ENCODE measurements at places on chromosomes 11 and 22.

DNA sequence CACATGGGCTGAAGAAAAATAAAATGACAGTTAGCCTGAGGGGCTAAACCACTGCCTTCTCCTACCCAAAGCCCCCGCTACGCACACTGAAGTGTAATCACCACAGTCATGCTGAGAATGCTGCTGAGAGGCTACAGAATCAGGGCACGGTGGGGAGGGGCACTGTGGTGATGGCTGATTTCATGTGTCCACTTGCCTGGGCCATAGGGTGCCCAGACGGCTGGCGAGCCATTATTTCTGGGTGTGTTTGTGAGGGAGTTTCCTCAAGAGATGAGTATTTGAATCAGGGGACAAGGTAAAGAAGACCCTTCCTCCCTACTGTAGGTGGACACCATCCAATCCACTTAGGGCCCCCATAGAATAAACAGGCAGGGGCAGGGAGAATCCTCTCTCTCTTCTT lies 1313.2 kb downstream of the TBC1D22A start:
- no peak for DNase-seq

GRCh38 chr11:44855493-44855849 lies 95.2 kb downstream of the TP53I11 start:
- no peak for DNase-seq

GRCh38 chr11:63880403-63880790 lies 36.6 kb downstream of the RCOR2 start:
- DNase-seq = no peak

- DNase-seq = no peak
These were observed 18.3 kb downstream of the RCN1 start for GRCh38 chr11:32109138-32109537.

DNA sequence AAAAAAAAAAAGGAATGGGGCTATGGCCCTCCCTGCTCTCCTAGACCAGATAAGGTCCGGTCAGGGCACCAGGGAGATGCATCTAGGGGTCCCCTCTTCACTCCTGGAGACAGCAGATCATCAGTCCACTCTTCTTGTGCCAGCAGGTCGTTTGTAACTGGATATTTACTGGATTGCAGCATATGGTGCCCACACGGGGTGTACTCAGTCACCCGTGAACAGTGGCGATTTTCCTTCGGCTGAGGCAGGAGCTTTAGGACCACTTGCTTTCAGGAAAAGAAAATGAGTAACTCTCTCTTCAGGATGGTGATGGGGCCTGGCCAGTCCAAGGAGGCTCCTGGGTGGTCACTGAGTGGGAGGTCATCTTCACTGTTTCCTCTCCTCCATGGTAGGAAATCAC lies 38.3 kb upstream of the RAB1B start:
- no peak for DNase-seq

DNA sequence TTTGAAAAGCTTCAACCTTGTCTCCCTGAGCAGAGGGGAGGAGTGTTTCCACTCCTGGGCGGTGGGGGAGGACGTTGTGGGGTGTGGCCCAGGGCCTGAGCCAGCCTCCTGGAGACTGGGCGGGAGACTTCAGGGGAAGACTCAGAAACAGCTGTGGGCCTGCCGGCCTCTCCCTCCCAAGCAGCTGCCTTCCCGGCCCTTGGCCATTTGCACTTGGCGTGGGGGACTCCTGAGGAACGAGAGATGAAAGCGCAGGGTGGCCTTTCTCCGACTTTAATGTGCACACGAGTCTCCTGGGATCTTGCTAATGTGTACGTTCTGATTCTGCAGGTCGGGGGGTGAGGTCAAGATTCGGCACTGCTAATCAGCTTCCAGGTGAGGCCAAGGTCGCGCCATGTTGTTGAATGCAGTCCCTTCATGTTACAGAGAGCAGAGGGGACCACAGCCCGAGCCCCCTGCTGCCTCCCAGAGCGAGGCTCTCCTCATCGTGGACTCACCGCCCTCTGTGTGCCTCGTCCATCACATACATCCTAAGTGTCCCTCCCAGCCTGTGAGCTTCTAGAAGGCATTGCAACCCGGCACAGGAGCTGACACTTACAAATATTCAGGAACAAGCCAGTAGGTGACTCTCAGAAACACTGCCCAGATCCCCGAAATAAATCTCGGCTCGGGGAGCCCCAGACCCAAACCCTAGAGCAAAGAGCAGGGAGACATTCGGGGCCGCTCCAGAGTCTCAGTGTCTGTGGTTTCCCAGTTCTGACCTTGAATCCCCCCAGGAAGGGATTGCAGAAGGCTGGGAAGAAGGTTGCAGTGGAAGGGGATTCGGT lies 7.7 kb downstream of the LIF start:
- peak; percentile 84 for DNase-seq

- DNase-seq = peak; percentile 46
These were observed 714.7 kb upstream of the TENM4 start for GRCh38 chr11:80155412-80156017.

DNA sequence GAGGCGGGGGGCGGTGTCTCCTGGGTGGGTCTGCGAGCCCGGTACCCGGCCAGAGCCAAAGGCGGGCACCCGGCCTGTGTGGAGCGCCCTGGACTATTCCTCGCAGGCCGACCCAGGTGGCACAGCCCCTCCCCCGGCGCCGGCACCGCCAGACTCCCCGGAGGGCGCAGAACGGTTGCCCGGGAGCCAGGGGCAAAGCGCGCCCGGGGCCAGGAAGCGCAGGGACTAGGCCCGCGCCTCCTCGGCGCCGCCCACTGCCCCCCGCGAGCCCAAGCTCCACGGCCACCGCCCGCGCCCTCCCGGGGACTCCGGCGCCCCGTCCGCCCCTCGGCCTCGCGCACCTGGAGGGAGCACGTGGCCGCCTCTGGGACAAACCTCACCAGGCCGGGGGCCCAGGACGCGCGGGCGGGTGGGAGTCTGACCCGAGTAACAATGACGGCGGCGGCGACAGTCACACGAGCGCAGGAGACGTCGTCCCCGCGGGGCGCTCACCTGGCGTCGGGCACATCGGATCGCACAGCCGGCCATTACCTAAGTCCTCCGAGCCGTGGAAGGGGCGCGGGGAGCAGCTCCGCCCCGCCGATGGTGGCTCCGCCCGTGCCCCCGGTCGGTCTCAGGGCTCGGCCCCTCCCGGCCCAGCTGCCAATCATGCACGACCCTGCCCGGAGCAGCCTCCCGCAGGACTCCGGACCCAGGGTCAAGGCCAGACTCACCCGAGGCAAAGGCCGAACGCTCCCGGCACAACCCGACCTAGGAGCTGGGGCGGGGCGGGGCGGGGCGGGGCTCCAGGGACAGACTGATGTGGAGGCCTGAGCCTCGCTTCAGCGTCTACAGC lies 7.4 kb downstream of the PLXNB2 start:
- peak; percentile 77 for DNase-seq

- no peak for DNase-seq
These were observed 2352.8 kb upstream of the RAG2 start for GRCh38 chr11:38950867-38951266.

DNA sequence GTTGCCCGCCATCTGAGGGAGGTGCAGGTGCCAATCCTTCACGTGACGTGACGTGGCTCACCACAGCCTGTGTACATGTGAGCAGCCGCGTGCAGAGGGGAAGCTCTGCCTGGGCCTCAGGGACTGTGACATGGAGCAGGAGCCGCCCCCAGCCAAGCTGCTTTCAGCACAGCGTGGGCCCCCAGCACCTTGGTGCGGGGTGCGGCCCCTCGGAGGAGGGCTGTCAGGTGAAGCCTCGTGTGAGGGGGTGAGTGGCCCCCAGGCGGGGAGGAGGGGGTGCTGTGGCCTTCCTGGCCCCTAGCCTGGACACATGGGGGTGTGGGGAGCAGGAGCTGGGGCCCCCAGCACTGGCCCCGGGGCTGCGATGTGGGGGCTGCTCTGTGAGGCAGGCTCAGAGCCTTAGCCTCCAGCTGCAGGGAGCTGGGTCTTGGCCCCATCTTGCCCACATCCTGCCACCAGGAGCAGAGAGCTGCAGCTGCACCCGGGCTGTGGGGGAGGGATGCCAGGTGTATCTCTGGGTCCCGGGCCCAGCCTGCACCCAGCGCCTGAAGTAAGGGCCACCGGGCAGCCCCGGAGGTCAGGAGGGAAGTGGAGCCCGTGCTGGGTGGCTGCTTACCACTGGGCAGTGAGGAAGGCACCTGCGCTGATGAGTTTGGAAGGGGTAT lies at the start of gene ADORA2A:
ADORA2A (plus strand) TSS at position 100 of the 665 bp plus-strand sequence. CDS start 5,806 bp downstream, outside the sequence.
- DNase-seq = no peak

DNA sequence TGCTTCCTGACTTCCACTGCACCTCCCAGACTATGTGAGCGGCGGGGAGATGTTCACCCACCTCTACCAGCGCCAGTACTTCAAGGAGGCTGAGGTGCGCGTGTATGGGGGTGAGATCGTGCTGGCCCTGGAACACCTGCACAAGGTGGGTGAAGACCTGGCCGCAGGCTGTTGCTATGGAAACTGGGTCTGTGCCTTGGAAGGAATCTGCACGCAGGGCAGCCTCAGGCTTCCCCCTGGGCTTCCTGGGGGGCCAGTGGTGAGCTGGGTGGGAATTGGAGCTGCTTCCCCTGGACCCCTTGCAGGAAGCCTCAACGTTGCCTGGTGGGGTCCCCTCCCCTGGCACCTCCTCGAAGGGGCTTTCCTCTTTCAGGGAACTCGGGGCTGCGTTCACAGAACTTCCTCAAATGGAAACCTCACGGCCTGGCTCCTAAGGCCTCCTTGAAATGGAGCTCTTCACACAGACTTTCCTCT lies 1.5 kb downstream of the RPS6KA4 start:
- DNase-seq = peak; percentile 6

DNA sequence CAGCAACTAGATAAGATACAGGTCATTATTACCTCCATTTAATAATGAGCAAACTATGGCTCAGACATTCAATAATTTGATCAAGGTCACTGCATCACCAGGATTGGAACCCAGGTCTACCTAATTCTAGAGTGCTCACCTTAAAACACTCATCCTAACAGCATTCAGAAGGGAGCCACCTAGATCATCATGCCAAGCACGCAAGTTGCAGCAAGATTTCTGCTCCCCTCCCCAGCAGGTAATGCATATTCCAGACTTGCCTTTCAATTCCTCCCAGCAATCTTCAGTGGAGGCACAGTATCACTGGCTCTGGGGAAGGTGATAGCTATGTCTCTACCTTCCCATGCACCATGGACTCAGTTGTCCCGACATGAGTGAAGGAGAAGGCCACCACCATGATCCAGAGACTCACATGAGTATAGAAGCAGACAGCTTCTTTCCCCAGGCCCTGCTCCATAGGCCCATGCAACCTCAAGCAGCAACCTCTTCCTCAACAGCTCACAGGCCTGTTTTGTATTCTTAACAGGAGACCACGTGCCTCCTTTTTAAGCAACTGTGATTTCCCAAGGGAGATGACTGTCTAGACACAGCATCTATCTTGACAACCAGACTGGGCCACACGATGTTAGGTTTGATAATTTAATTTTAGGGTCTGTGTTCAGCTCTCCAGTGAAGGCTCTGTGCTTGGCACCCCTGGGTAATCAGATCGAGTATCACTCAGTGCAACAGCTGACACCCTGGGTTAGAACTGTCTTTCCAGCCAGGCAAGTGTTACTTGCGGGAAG lies 36.4 kb downstream of the RAB30 start:
- no peak for DNase-seq

- peak; percentile 50 for DNase-seq
These were observed 73.3 kb downstream of the GLYATL1 start for GRCh38 chr11:59012398-59013265.

DNA sequence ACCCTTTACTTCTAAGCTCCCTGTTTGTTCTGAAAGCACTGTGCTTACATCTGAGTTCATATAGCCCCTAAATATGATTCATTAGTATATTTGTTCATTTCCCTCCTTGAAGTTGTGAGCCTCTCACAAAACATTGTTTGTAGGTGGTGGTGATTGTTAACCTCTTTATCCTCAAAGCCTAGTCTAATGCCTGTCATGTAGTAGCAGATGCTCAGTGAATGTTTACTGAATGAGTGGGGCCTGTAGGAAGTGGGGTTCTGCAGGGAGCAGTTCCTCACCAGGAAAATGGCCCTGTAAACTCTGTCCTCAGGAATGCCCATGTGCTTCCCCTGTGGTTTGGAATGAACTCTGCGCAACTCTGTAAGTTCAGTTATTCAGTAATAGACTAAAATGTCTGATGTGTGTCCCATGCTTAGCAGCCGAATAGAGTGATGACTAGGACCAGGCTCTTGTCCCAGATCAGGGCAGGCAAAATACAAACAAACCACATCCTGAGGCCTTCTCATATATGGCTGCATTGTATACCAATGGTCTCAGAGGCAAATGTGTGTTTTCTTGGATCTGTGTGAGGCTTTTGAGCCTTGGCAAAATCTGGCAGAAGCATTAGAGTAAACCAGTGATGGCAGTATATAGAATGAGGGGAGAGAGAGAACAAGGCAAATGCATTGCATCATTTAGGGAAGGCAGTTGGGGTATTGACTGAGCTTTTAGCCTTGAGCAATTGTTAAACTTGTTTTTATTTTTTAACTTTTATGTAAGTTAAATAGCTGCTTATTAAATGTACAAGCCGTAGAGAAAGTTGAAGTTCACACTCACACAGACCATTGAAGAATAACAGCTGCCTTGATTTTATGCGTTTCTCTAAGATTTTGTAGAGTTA lies 91.4 kb upstream of the BIRC3 start:
- DNase-seq = peak; percentile 19

DNA sequence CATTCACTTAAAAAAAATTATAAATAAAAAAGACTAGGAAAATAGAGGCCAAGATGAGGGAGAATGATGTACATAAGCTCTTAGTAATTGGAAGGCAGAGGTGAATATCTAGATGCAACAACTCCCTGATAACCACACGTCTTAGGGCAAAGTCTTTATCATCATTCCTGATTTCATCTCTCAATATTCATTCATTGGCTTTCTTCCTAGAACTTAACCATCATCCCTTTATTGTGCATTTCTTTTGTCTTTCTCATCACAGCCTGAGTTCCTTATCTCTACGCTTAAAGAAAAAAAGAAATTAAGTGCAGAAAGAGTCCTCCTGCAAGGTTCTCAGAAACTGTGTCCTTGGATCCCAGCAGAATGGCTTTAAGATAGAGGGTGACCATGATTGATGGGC lies 23.2 kb upstream of the FLI1 start:
- DNase-seq = no peak

GRCh38 chr11:58905011-58905720 lies 34.1 kb upstream of the GLYATL1 start:
- DNase-seq = peak; percentile 64

DNA sequence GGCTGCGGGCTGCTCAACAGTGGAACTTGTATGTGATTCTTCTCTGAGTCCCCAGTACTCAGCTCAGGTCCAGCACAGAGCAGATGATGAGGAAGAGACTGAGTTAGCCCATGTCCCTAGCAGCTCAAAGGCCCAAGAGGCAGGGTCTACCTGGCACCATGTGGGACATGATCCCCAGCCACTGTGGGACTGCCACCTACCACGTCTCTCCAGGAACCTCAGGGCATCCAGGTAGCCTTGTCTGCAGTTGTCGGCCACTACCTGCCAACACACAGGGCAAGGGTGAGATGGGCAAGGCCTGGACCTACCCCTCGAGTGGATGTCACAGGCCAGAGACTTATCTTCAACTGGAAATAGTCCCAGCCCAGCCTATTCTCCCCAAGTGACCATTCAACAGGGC lies 4.4 kb downstream of the PNPLA5 start:
- DNase-seq = no peak

Measured in hepatocyte (in vitro differentiated cells).